ENCODE measurements at places on chromosomes 7 and 10.

DNA sequence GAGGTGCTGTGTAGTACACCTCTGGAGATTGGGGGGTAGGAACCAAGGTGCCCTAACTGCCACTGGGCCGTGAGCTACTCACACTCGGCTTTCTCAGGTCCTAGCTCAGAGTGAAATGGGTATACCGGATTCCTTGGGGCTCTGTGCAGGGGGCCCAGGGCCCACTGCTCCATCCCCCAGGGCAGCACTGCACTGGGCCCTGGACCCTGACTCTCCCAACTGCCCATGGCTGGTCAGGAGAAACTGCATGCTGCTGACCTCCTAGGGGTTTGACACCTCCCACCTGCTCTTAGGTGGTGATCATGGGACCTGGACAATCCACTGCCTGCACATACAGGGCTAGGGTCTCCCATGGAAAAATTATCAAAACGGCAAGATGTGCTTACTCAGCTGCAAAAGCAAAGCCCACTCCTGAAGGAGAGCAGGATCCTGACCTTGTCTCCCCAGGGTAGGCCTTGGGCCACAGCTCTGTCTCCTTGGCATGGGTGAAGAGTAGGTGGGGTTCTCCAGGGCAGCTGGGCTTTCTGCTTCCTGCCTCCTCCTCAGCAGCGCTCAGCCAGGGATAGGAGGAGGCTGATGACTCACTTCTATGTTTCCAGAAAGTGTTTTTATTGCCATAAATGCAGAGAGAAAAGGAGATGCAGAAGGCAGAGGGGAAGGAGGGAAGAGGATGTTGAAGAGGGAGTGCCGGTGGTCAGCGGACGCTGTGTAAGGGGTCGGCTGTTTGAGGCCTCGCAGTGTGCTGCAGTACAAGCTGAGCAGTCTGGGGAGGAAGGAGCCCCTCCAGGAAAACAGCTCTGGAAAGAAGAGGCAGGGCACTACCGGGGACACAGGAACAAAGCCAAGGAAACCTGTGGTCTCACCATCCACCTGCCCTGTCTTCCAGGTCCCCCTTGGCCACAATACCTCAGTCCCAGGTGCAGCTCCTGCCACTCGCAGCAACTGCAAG lies 107.8 kb downstream of the ARHGAP22 start:
- DNase-seq: no peak

DNA sequence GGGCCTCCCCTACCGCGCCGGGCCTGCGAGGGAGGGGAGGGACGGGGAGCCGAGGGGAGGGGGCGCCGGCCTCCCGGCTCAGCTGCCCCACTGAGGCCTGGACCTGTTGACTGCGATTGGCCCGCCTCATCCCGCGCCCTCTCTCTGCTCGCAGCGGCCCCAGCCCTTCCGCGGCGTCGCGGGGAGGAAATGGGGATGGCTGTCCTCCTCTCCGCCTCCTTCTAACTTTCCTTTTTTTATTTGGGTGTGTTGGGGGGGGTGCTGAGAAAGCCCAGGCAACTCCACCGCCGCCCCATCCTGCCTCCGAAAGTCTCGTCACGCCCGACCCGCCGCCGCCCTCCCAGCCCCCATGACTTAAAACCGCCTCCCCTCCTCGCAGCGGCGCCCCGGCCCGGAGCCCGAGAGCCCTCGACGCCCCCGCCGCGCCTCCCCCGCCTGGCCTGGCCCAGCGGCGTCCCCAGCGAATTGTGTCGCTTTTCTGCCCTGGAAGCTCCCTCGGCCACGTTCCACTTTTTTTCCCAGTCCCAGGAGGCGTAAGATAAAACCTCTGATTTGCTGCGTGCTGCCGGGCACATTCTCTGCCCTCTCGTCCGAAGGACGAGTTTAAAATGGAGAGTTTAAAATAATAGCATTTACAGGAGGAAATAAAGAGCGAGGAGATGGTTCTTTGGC lies 842 bp upstream of the SKIDA1 start:
- DNase-seq: peak; percentile 54

- DNase-seq: no peak
Measured at GRCh38 chr10:101000915-101001658, 1.5 kb downstream of the LZTS2 start.

DNA sequence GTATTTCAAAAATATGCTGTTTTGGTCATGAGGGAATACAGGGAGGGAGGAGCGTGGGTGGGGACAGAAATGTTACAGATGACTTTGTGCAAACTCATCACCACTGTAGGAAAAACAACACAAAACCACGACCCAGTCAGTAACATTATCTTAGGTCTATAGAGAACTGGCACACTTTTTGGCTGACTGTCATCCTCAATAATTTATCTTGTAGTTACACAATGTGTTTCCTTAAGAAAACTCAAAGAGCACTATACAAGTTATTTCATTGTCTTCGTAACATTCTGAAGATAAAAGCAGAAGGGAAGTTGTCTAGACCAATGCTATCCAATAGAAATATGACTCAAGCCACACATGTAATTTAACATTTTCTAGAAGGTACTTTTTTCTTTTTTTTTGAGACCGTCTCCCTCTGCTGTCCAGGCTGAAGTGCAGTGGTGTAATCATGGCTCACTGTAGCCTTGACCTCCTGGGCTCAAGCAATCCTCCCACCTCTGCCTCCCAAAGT lies 16.9 kb upstream of the CDK14 start:
- DNase-seq: no peak

DNA sequence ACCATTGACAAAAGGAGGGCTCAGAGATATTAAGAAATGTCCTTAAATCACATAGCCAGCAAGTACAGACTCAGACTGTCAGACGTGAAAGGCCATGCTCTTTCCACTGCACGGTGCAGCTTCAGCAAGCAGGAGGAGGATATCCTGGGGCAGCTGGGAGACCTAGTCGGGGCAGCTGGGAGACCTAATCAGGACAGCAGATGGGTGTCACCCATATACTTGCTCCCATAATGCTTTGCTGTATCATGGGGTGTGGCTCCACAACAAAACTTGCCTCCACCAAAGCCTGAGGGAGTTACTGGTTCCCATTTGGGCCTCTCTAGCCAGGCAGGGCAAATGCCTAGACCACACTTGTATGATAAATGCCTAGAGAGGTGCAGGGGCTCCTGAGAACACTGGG lies 55.4 kb downstream of the GRID1 start:
- DNase-seq: no peak

DNA sequence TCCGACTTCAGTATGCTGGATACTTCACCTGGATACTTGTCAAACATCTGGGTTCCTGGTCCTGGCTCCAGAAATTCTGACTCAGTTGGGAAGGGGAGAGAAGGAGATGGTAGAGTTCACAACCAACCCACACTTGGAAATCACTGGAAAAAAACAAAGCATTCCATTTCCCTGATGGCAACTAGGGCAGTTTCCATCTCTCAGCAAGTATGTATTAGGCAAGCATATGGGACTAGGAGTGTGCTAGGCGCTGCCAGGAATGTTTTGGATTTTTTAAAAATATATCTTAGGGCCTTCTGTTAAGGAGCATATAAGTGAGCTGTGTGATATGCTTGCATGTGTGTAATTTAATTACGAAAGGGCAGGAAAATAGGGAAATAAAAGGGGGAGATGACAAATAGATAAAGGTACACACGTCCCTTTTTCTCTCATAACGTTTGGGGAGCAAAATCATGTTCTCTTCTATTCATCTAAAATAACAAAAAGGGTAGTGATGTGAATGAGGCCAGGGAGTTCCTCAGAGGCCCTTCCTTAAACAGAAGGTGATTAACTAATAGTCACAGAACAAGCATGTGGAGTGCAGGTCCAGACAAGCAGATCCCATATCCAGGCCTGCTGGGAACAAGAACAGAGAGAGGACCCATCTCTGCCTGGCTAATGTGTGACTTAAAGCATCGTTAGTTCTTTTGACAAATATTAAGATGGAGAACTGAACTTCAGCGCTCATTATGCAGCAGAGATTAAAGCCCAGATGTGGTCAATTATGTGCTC lies 64.5 kb upstream of the NFE2L3 start:
- no peak for DNase-seq

- DNase-seq: no peak
Measured at GRCh38 chr10:14259696-14260566, 70.8 kb downstream of the FRMD4A start.
